ENCODE measurements at places on chromosomes 7 and 10. TPM values are rescaled to one million over a fixed set of nuclear protein-coding genes. Genes with fewer than 3 reads are reported as not detected.
A peak's percentile ranks its signal among the peaks of the same experiment; 100 is the strongest.

The ELFN1 gene
- 6.2 TPM for total RNA-seq

The NYAP1 gene
- not detected for total RNA-seq

DNA sequence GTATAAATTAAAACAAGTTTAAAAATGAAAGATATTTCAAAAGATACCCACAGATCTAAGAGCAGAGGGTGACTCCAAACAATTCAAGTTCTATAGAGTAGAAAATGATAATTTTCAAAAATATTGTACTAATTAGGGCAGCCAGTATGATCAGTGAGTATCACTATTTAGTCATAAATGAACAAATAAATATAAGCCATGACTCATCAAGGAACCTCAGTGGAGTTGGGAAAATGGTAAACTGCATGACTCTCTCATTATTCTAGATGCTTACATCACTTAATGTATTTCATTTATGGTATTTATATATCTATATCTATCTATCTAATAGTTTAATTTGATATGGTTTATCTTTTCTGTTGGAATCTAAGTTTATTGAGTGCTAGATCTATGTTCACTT, 94.3 kb downstream of the THSD7A start:
- H3K27ac ChIP-seq, result no peak overlapping the region
- H3K36me3 ChIP-seq, result no peaks in the 10 kb centered on the region
- DNase-seq, result peak; percentile 70

GRCh38 chr7:40909346-40909980, 774.7 kb downstream of the SUGCT start:
- no peaks in the 10 kb centered on the region for H3K27me3 ChIP-seq
- no peak for DNase-seq
- no peaks in the 10 kb centered on the region for H3K4me1 ChIP-seq
- no peak overlapping the region for H3K27ac ChIP-seq
- no peak overlapping the region for H3K4me3 ChIP-seq
- no peaks in the 10 kb centered on the region for H3K36me3 ChIP-seq

- H3K4me3 ChIP-seq, result no peak overlapping the region
- no peak for DNase-seq
- no peaks in the 10 kb centered on the region for H3K36me3 ChIP-seq
- H3K4me1 ChIP-seq, result peaks cover 15% of the 10 kb centered on the region
- H3K27me3 ChIP-seq, result no peaks in the 10 kb centered on the region
These were observed 92.4 kb downstream of the CYP26A1 start for GRCh38 chr10:93166134-93166533.

- no peak overlapping the region for H3K27ac ChIP-seq
- H3K4me1 ChIP-seq, result peaks cover 9% of the 10 kb centered on the region
- DNase-seq, result no peak
These were observed 30.9 kb downstream of the FAM20C start for GRCh38 chr7:223118-223800.

DNA sequence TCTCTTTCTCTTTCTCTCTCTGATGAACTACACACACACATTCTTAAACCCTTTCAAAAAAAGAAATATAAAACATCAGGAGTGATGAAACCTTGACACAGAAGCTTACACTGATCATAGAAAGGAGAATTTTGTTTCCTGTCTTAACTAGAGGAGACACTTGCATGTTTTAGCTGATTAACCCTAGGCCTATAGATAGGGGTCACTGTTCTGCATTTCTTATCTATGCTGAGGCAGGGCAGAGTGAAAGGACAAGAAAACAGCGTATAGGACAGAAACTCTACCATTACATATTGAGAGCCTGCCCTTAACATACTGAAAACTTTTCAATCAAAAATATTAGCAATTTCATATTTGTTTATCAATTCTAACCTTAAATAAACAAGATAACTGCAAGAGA, 680.6 kb upstream of the MBL2 start:
- H3K4me3 ChIP-seq, result no peak overlapping the region
- H3K36me3 ChIP-seq, result no peaks in the 10 kb centered on the region
- no peaks in the 10 kb centered on the region for H3K27me3 ChIP-seq
- no peaks in the 10 kb centered on the region for H3K4me1 ChIP-seq

GRCh38 chr10:91493313-91493712, 83.2 kb downstream of the HECTD2 start:
- H3K4me1 ChIP-seq, result peaks cover 30% of the 10 kb centered on the region
- H3K27ac ChIP-seq, result no peak overlapping the region
- H3K36me3 ChIP-seq, result peaks cover 19% of the 10 kb centered on the region
- peak; percentile 79 for DNase-seq
- no peak overlapping the region for H3K4me3 ChIP-seq

DNA sequence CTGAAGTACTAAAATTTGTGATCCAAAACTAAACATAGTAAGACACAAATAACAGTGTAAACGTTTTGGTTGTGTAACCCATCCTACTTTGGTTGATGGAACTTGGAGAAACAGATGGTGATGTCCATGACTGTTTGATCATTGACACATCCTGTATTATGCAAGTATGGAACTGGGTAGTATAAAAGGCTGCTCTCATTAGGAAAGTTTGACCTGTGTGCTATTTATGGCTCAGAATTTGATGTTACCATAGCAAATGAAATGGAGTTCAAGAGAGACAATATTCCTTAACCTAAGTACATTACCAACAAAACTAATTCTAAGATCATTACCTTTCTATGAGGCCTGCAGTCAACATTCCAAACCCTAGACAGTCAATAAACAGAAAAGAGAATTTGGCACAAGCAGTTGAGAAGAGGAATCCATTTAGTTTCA, 39.9 kb downstream of the DKK1 start:
- peaks cover 35% of the 10 kb centered on the region for H3K4me1 ChIP-seq
- peak overlapping the region; percentile 62 for H3K27ac ChIP-seq
- peak; percentile 68 for DNase-seq
- H3K4me3 ChIP-seq, result no peak overlapping the region
- H3K27me3 ChIP-seq, result no peaks in the 10 kb centered on the region
- no peaks in the 10 kb centered on the region for H3K36me3 ChIP-seq

GRCh38 chr10:112896273-112896672, 53.8 kb upstream of the TCF7L2 start:
- no peak overlapping the region for H3K4me3 ChIP-seq
- no peaks in the 10 kb centered on the region for H3K36me3 ChIP-seq
- no peak overlapping the region for H3K27ac ChIP-seq
- DNase-seq, result no peak
- H3K27me3 ChIP-seq, result no peaks in the 10 kb centered on the region
- H3K4me1 ChIP-seq, result 0 out of 2 replicates have a peak, but pooled peaks cover 4% of the 10 kb centered on the region

DNA sequence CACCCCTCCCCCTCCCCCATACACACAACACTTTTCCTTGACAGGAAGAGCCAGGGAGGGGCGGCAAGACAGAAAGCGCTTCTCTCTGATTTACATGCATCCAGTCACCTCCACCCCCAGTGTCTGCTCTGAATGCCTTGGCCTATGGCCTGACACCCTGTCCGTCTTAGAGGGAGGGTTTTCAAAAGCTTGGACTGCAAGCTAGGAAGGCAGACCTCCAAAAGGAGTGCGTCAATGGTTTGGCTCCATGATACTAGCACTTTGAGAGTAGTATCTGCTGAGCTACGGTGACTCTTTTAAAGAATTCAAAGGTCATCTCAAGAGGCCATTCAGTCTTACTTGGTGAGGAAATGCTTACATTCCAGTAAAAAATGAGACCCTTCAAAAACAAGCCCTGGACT, 20.3 kb upstream of the PAX2 start:
- H3K4me1 ChIP-seq, result no peaks in the 10 kb centered on the region
- no peak overlapping the region for H3K4me3 ChIP-seq
- DNase-seq, result peak; percentile 44
- H3K27ac ChIP-seq, result no peak overlapping the region

GRCh38 chr10:14513123-14513522, 182.4 kb upstream of the FRMD4A start:
- no peaks in the 10 kb centered on the region for H3K27me3 ChIP-seq
- peak; percentile 32 for DNase-seq
- H3K4me3 ChIP-seq, result no peak overlapping the region
- H3K4me1 ChIP-seq, result no peaks in the 10 kb centered on the region
- no peak overlapping the region for H3K27ac ChIP-seq

Measured in GM23248 (cell line).